ENCODE measurements at places on chromosomes 3 and 15.

GRCh38 chr15:99059010-99059981, 45.6 kb upstream of the SYNM start:
- DNase-seq, result peak; percentile 48

- DNase-seq, result no peak
These were observed 98.8 kb upstream of the TNFAIP8L3 start for GRCh38 chr15:51193526-51193925.

GRCh38 chr3:165254812-165255211, 58.6 kb upstream of the SLITRK3 start:
- DNase-seq, result no peak

- no peak for DNase-seq
These were observed 145.8 kb upstream of the THRB start for GRCh38 chr3:24640330-24640877.

DNA sequence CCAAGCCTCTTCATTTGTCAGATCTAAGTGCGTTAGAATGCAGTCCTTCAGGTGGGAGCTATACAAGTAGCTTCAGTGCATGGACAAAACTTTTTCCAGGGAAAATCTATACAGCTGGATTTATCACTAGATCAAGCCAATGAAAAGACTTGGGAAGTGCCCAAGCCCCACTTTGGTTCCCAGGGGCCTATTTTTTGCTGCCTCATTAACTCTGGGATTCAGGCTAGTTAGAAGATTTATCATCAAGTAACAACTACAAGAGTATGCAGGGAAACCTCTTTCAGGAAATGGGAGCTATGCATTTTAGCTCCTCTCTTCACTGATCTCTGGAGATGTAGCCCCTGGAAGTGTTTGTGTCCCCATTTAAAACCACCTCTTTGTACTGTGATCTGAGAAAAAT, 908.8 kb downstream of the SQOR start:
- no peak for DNase-seq

DNA sequence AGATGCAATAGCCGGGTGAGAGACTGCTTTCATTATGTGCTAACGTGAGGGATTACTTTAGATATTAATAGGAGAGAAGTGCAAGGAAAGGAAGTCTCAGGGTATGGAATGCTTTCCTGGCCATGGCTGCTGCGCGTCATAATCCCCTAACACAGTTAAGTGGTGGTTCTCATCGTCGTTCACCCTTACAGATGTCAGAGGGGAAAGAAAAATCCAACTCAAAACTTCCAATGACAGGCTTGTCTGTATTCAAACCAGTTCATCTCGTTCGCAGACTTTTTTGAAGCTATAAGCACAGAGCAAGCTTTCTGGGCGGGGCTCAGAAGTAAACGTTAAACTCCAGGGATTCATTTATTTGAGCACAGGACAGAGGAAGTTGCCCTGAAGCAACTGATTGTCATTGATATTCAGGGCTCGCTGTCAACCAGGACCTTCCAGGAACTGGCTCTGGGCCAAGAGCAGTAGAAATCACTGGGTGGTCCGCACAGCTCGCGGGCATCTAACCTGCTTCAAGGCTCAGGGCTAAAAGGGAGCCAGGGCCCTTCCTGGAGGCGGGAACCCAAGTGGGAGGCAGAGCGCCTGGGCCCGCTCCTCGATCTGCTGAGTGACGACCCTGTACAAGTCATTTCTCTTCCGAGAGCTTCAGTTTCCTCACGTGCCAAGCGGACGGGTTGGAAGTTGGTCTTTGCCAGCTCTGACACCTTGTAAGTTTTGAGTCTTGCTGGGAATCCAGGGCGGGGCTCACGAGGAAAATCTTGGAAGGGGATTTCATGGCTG, 1.1 kb upstream of the LPP start:
- DNase-seq, result no peak

- no peak for DNase-seq
These were observed 3.1 kb downstream of the IFRD2 start for GRCh38 chr3:50289130-50289529.
